ENCODE measurements at places on chromosomes 2 and 18. TPM values are rescaled to one million over a fixed set of nuclear protein-coding genes. Genes with fewer than 3 reads are reported as not detected.

DNA sequence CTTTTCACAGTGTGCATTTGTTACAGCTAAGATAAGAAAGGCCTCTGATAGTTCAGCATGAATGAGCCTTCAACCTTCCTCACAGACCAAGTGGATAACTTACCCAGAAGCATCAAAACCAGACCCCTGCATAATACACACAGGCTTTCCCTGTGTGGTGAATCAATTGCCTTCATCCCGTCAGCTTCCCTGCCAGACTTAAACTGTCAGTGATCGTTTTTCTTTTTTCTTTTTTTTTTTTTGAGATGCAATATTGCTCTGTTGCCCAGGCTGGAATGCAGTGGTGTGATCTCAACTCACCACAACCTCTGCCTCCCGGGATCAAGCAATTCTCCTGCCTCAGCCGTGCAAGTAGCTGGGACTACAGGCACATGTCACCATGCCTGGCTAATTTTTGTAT lies 20.5 kb upstream of the SLC35F5 start:
- no peaks in the 10 kb centered on the region for H3K36me3 ChIP-seq
- no peak overlapping the region for H3K4me3 ChIP-seq
- DNase-seq: no peak
- peak overlapping the region; percentile 36 for H3K27ac ChIP-seq

The UGT1A10 gene
- total RNA-seq: not detected

The TRAF3IP1 gene
- 15.1 TPM for total RNA-seq

- H3K36me3 ChIP-seq: peaks cover 5% of the 10 kb centered on the region
- peaks cover 21% of the 10 kb centered on the region for H3K27me3 ChIP-seq
- H3K27ac ChIP-seq: no peak overlapping the region
- no peak for DNase-seq
These were observed 62.5 kb upstream of the BCL2L11 start for GRCh38 chr2:111058264-111058663.

DNA sequence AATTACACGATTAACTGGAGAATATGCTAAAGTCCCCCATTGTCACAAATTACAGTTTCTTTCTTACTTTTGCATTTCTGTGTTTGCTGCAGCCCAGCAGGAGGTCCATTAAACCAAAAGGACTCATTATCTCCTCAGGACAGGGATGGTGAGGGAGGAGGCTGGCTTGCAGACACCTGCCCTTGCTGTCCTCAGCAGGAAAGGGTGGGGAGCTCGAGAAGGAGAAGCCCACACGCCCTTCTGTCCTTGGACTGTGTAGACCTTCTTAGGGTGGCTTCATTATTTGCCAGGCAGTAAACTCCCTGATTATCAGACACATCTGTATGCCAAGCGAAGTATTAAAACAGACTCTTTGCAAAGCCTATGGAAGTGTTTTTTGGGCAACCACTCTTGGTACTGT lies 196.0 kb downstream of the LDLRAD4 start:
- H3K4me3 ChIP-seq: no peak overlapping the region
- no peak for DNase-seq
- H3K4me1 ChIP-seq: peaks cover 36% of the 10 kb centered on the region
- H3K27ac ChIP-seq: no peak overlapping the region

DNA sequence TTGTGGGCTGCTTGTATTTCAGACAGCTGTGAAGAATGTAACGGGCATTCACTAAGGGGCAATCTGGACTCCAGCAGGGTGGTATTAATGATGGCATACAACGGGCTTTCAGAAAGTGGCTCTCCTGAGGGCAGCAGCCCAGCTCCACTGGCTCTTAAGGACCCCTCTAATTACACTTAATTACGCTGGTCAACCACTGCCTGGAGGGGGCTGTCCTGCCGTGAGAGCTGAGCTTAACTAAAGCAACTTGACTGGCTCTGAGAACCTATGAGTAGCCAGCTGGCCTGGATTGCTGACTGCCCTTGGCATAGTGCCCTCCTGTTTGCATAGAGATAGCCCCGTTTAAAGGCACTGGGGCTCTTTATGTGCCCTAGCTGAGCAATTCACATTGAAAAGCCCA lies 3.8 kb downstream of the LIPG start:
- H3K4me1 ChIP-seq: peaks cover 27% of the 10 kb centered on the region
- DNase-seq: no peak
- H3K36me3 ChIP-seq: no peaks in the 10 kb centered on the region
- H3K4me3 ChIP-seq: no peak overlapping the region

GRCh38 chr18:58195278-58195765 lies 151.3 kb downstream of the NEDD4L start:
- no peak overlapping the region for H3K27ac ChIP-seq
- peaks cover 20% of the 10 kb centered on the region for H3K4me1 ChIP-seq
- no peaks in the 10 kb centered on the region for H3K27me3 ChIP-seq
- peak overlapping the region; percentile 37 for H3K4me3 ChIP-seq

DNA sequence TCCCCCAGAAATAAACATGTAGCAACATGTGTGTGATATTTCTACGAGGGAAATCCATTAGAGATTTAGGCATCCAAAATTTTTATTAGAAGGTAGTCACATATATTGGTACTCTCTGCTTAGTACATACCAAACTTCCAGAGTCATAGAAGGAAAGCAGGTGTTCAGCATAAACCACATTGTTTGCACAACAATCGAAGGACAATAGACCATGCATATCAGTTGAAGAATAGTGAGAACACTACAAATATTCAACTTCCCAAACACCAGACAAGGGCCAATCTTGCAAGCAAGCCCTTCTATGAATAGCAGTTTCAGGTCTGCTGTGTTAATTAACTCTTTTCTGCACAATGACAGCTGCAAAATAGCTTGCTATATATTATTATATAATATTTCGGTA lies 702.2 kb downstream of the ERBB4 start:
- no peaks in the 10 kb centered on the region for H3K27me3 ChIP-seq
- H3K36me3 ChIP-seq: no peaks in the 10 kb centered on the region
- H3K4me3 ChIP-seq: no peak overlapping the region

DNA sequence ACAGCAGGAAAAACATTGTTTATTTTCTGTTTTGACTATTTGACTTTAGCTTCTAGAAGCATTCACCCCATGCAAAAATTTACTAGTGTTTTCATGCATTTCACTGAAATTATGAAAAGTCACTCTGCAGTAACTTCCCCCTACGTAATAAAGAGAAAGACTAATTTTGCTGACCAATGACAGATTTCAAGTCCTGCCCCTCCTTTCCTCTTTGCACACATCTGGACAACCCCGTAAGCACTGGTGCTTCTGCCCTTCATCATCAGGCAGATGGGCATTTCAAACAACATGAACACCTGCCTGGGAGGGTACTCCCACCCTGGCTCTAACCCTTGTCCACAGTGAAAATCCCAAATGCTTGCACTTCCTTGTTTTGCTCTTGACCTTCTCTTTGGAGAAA lies 815.0 kb upstream of the ID2 start:
- no peak for DNase-seq
- H3K27ac ChIP-seq: no peak overlapping the region
- H3K4me3 ChIP-seq: no peak overlapping the region
- no peaks in the 10 kb centered on the region for H3K4me1 ChIP-seq
- H3K27me3 ChIP-seq: peaks cover 8% of the 10 kb centered on the region

- H3K36me3 ChIP-seq: peaks cover 4% of the 10 kb centered on the region
- no peak overlapping the region for H3K27ac ChIP-seq
- peaks cover 29% of the 10 kb centered on the region for H3K27me3 ChIP-seq
- H3K4me1 ChIP-seq: no peaks in the 10 kb centered on the region
- H3K4me3 ChIP-seq: no peak overlapping the region
- no peak for DNase-seq
These were observed 11.3 kb upstream of the EXOC6B start for GRCh38 chr2:72837171-72837570.

DNA sequence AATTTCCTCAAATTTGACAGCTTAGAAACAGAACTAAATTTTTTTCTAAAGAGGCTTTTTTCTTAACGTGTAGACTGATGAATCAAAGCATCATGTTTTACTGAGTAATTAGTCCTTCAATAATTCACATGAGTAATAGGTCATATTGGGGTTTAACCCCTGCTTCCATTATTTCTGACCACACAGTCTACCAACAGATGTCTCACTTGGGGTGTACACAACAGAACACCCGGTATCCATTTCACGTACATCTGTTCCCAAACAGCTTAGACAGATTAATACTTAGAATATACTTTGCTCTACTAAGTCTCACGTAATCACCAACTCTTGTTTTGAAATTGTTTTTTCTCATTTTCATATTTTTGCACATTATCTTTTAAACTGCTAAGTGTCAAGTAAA lies 14.8 kb downstream of the CERKL start:
- DNase-seq: no peak
- peaks cover 26% of the 10 kb centered on the region for H3K27me3 ChIP-seq
- no peaks in the 10 kb centered on the region for H3K36me3 ChIP-seq
- H3K4me3 ChIP-seq: no peak overlapping the region
- H3K27ac ChIP-seq: no peak overlapping the region
